Fibroblast of skin of right quadriceps (primary cell): ENCODE measurements at places on chromosomes 12 and 14.

- peak; percentile 58 for DNase-seq
These were observed 47.9 kb downstream of the PPP1R12A start for GRCh38 chr12:79886917-79887519.

DNA sequence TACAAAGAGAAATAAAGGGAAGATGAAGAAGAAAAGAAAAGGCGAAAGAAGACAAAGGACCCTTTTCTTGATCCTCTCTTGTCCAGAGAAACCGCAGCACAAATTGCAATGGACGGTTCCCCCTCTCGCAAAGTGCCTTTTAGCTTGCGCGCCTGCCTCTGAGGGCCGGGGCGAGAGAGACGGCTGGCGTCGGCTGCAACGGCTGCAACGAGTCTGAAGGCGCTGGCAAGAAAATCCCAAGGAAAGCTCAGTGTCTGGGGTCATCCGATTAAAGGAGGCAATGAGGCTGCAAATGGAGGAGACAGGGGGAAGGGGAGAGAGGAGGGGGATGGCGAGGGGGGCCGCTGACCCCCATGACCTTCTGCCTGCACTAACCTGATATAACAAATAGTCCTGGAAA lies 671.5 kb downstream of the MED13L start:
- DNase-seq, result no peak

- no peak for DNase-seq
These were observed 41.2 kb downstream of the EP400 start for GRCh38 chr12:131990980-131991305.

DNA sequence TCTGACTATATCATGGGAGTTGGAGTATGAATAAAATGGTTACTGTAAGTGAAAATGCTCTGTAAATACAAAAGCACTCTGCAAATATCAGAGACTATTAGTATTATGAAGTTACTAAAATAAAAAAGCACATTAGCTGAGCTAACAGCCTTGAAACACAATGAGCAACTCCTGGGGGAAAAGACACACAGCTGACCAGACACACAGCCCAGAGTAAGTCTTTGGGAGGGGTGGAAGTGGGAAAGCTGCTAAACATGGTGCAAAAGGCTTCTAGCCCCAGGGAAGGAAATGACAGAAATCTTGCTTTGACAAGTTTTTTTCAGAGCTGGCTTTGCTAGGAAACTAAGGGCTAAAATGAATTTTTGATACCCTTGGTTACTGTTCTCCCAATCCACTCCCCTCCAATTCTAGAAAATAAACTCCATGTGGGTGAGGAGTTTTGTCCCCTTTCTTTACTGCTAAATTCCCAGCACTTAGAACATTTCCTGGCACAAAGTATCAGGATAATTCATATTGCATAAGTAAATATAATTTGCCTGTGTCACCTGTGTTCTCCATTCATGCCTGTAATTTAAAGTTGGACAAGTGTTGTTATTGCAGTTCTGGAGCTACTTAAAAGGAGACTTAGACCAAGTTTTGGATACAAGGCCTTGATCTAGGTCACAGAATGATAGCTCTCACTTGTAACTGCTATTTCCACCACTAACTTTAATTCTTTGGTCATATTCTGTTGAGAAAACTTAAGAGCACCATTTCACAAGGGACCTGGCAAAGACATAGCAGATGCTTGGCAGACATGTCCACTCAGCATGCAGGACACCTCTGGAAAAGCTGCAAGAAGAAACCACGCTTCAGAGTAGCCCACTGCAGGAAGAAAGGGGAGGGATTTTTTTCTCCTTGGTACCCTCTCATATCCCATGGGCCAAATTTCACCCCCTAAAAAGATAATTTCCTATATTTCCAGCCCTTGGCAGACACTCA lies 19.0 kb upstream of the RAB3IP start:
- no peak for DNase-seq

DNA sequence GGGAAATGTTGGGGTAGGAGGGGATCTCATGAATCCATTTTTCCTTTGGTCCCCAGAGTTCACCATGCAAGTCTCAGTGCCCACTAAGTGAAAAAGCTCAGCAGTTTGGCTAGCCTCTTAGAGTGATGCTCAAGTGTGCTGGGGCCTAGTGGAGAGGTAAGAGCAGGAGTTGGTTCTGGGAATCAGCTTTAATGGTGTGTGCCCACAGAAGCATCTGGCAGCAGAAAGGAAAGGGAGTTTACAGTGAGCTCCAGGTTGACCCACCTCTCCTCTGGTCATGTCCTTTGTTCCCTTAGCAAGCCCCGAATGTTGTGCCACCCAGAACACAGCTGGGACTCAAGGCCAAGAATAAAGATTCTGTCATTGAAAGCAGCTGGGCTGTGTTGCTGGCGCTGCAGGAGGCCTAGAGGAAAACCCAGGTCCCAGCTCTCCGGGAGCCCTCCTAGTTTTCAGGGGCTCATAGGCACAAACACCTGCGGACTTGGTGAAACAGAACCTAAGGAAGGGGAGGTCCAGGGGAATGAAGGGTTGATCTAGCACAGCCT lies 320.8 kb downstream of the ZFP36L1 start:
- no peak for DNase-seq

DNA sequence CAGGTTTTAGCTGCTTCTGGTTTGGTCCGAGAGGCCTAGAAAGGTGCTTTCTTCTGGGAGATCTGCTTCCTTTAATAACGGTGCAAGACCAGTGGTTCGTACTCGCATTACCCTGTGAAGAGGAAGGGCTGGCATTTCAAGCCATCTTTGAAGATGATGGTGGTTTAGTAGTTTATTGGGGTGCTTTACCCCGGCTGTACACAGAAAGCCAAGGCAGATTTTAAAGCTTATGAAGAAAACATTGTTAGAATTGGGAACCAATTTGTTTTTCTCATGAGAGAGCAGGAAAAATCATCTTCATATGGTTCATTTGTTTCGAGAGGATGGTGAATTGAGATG lies 3.6 kb downstream of the CCND2 start:
- no peak for DNase-seq

DNA sequence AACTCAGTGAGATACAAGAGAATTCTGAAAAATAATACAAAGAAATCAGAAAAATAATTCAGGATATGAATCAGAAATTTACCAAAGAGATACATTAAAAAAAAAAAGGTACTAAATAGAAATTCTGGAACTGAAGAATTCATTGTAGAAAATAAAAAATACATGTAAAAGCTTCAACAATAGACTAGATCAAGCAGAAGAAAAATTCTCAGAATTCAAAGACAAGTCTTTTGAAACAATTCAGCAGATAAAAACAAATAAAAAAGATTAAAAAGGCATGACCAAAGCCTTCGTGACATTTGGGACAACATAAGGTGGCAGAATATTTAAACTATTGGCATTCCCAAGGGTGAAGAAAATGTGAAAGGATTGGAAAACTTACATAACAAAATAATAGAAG lies 133.1 kb upstream of the CNOT2 start:
- DNase-seq, result no peak

- DNase-seq, result no peak
These were observed 11.6 kb downstream of the STX2 start for GRCh38 chr12:130827432-130827831.

GRCh38 chr14:38248321-38249028 lies 7.4 kb downstream of the CLEC14A start:
- DNase-seq, result no peak

DNA sequence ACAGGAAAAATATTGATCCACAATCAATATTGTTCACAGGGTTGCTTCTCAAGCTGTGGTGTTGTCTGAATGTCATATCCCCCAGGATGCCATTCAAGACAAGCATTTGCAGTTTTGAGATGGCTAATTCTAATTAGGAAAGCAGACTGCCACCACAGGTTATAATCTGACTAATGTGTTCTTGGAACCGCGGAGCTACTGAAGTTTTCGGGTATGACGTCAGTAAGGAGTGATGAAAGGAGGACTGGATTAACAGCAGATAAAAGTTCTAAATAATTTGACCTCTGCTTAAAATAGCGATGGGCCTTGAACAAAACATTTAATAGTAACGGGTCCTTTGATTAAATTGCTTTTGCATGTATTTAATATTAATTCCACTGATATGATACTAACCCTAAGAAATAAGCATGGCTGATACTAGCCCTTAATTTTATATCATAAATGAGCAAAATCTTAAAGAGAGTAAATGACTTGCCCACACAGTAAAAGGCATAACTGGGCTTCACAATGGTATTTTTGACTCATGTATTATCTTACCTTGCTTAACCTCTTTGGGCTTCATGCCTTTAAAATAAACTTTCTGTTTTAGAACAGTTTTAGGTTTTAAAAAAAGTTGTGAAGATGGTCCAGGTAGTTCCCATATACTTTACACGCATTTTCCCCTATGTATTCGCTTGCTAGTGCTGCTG lies 50.3 kb downstream of the TSHR start:
- DNase-seq, result no peak

- no peak for DNase-seq
These were observed 146.1 kb downstream of the PAX9 start for GRCh38 chr14:36807727-36808126.

DNA sequence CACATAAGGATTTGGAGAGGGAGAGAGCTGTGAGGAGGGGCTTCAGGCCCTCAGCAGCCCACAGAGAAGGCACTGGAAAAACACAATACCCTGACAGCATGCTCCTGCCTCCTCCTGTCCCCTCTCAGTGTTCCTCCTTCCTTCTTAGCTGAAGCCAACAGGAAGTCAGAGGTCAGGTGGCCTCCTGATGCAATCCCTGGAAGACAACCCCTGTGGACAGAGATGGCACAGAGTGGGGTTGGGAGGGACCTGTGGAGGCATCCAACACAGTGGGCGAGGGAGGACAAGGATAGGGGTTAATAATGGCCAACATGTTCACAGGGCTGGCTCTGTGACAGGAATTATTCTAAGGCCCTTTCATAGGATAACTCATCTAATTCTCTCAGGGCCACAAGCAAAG lies 15.4 kb upstream of the IFI27L2 start:
- DNase-seq, result no peak

GRCh38 chr14:63269561-63270225 lies 49.0 kb downstream of the GPHB5 start:
- DNase-seq, result no peak

- no peak for DNase-seq
These were observed 33.1 kb downstream of the CLMN start for GRCh38 chr14:95286645-95287044.

DNA sequence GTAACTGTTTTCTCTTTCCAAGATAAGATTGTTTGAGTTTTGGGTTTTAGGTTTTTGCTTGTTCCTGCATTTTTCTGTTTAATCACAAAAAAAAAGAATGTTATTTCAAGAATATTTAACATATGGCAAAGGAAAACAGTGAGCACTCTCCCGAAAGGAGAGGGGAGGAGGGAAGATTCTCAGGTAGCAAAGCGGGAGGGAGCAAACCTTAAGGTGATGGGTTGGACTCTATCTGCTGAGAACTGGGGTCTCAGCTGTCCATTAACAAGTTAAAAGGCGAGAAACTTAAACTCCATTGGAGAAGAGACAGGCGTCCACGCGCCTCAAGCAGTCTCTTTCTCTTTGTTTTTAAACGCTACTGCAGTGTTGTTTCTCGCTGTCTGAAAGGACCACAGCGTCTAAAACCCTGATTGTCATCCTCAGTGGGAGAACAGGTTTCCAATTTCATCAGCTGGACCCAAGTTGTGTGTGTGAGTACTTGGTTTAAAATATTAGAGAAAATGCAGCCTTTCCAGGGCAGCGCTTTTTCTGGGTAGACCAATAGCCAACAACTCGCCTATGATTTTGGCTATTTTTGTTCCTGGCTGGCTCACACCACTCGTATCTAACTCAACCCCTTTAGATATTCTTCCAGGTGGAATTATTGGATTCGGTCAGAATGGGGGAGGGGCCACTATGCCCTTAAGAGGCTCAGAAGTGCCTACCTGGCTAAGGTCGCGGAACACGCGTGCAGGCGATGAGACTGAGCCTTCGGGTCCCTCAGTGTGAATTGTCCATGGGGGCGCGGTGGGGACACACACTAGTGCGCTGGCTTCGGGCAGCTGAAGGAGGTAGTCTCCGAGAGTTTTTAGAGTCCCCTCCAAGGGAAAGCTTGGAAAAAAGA lies 8.2 kb downstream of the SIX1 start:
- DNase-seq, result no peak

- no peak for DNase-seq
These were observed 10.3 kb upstream of the MYH7 start for GRCh38 chr14:23445773-23446172.

GRCh38 chr12:93347054-93347785 lies 30.5 kb upstream of the NUDT4 start:
- DNase-seq, result no peak

DNA sequence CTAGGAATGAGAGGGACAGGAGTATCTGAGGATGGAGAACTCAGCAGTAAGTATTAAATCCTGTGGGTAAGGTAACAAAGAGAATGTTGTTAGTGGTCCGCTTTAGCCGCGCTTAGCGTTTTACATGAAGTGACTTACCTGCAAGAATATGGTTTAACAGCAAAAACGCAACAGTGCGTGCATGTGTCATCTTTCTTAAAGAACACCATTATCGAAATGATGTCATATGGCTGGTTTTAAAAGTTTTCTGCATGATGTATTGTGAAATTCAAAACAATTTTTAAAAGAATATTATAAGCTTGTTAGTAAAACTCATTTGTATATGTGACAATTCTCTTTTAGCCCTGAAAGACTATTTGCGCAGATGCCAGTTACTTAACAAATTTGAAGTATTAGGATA lies 1.7 kb downstream of the LEMD3 start:
- no peak for DNase-seq

DNA sequence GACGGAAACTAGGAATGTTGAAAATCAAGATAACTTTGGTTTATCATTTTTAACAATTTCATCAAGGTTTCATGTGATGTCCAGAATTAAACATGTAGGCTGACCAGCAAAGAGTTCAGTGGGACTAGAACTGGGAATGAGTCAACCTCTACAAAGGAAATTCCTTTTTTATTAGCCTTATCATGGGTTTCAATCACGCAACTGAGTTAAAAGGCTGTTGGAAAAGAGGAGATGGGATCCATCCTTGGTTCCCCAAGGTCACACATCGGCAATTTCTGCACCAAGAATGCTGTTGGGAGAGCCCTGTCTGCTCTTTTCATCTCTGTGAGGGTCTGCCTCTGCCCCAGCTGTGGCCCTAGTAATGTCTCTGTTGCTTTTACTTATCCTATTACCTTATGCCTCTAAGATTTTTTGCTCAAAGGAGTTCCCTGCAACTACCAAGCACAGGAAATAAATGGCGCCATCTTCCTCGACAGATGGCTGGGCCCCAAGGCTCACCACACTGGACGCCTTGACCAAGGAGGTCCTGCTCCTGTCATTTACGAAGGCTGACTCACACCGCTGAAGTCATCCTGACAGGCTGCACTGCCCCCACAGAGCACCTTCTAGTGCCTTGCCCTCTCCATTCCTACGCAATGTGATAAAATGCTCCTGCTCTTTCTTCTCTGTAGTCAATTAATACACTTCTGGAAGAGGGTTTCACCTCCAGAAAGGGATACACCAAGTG lies 367.4 kb downstream of the GXYLT1 start:
- DNase-seq, result no peak

GRCh38 chr12:113203852-113204760 lies 17.2 kb upstream of the TPCN1 start:
- no peak for DNase-seq
